ENCODE measurements at places on chromosomes 3 and 15.

GRCh38 chr3:126344380-126345041 is 12.7 kb downstream of the KLF15 start:
- DNase-seq, result no peak

- no peak for DNase-seq
Measured at GRCh38 chr3:186239321-186239720, 122.7 kb downstream of the DGKG start.

- no peak for DNase-seq
Measured at GRCh38 chr15:68214838-68215254, 9.7 kb upstream of the CALML4 start.

DNA sequence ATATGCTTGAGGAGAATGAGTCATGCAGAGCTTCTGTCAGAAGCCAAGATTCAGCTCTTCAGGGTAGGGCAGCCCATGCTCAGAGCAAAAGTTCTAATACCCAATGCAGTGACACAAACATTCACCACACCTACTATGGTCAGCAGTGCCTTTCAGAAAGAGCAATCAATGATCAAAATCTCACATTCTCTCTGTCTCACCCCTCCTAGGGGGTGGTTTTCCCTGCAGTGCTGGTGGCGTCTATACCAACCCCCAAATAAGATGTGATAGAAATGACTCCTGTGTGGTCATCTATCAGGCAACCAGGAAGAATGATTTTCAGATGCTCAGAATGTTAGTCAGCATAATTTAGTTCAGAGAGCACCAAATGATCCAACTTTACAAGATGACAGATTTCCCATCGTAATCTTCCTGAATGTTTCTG is 385.3 kb downstream of the NTRK3 start:
- DNase-seq, result no peak

DNA sequence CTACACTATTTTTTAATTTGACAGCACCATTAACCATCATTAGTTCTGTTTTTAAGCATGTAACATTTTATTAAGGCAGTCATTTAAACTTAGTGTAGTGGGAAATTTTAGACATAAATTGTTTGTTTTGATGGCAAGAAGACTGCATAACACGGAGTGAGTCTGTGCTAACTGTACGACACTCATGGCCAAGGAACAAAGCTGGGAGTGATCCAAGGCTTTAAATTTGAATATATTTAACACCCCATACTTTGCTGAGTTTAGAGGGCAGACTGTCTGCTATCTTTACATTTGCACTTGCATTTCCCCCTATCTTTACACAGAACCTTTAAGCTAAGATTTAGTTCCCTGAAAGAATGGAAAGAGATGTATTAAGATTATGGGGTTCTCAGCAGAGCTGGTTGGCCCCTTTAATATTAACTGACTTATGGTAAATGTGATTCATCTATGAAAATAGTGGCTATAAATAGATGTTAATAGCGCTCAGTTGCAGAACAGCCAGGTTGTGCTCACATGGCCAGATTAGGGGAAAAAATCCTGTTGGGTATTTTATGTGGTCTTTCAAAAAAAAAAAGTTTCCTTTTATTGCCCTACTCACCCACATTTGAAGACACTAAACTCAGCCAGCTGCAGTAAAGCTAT is 120.7 kb downstream of the CMSS1 start:
- DNase-seq, result no peak

- DNase-seq, result peak; percentile 40
Measured at GRCh38 chr3:137205394-137206045, 247.7 kb downstream of the IL20RB start.

DNA sequence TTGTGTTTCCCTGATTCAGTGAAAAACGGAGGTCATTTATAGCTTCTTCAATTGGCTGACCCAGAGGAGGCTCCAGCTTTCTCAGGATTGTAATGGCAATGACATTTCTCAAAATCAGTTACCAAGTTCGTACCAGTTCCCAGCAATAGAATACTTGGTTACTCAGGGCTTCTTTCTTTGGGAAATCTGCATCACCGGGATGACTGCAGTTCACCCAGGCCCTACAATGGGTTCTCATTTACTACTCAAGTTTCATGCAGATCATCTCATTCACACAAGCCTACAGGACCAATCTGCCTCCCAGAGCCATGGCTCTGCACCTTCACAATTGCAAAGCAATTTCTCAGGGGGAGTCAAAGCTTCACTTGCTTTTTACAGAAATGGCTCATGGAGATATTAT is 109.6 kb downstream of the FHIT start:
- no peak for DNase-seq

GRCh38 chr3:14832975-14833722 is 14.4 kb downstream of the FGD5 start:
- no peak for DNase-seq

- peak; percentile 14 for DNase-seq
Measured at GRCh38 chr3:48367201-48367600, 4.8 kb upstream of the FBXW12 start.

- DNase-seq, result no peak
Measured at GRCh38 chr3:134790065-134790464, 5.0 kb upstream of the EPHB1 start.

DNA sequence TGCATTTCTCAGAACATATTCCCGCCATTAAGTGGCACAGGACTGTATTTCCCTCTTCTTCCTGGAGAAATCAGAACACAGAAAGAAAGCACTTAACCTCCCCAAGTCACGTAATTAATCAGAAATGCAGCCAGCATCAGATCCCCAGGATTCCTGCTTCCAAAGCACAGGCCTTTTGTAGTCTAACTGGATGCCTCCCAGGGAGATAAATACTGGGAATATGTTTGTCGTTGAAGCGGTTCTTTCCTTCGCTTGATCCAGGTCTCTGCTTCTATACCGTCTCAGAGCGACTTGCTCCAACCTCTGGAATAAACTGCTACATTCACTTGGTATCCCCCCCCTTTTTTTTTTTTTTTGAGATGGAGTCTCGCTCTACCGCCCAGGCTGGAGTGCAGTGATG is 198.6 kb downstream of the KBTBD8 start:
- no peak for DNase-seq

GRCh38 chr3:43212914-43213611 is 73.3 kb upstream of the SNRK start:
- no peak for DNase-seq

GRCh38 chr3:16516695-16517481 is 3.4 kb upstream of the RFTN1 start:
- no peak for DNase-seq

- DNase-seq, result no peak
Measured at GRCh38 chr15:53580366-53580765, 179.1 kb downstream of the WDR72 start.
